ENCODE measurements at places on chromosomes 11 and 22.
A peak's percentile ranks its signal among the peaks of the same experiment; 100 is the strongest.

GRCh38 chr11:45708887-45709663 is 43.7 kb upstream of the CHST1 start:
- no peak for DNase-seq

GRCh38 chr11:67401495-67402191 is at the start of gene PPP1CA:
Gene PPP1CA, minus strand, starts transcription at chr11:67401858. Its CDS starts 76 bp downstream, at chr11:67401782.
- peak; percentile 90 for DNase-seq

DNA sequence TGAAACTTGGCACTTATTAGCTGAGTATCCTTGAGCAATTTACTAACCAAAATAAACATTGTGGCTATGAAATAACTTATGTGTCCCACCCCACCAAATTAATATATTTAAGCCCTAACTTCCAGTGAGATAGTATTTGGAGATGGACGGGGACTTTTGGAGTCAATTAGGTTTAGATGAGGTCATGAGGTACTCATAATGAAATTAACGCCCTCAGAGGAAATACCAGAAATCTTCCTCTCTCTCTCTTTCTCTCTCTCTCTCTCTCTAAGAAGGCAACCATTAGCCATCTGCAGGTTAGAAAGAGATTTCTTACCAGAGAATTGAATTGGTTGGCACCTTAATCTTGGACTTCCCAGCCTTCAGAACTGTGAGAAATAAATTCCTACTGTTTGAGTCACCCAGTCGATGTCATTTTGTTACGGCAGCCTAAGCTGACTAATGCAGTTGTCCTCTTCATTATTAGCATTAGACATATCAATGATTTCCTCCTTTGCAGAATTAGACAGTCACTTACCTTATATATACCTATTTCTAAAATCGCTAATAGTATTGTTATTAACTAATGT is 1284.0 kb downstream of the FAM181B start:
- no peak for DNase-seq

GRCh38 chr11:131154351-131154750 is 216.1 kb upstream of the NTM start:
- DNase-seq = no peak

DNA sequence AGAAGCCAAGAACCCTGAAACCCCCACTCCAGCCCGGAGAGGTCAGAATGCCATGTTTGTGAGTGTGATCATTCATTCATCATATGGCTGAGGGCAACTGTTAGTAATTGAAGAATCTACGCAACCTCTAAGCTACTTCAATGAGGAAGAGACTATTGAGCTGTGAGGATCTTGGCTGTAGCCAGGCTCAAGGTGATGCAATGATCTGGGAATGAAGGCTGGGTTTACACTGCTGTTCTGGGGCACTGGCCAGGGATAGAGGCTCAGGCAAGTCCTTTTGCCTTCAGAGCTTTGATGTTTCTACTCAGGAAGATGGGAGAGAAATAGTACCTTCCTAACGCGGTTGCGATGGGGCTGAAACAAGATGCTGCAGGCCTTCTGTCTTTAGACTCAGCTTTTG is 12.9 kb downstream of the CRYBB2 start:
- DNase-seq = no peak

- DNase-seq = no peak
Observed at GRCh38 chr11:95925011-95925410, 1.1 kb upstream of the MTMR2 start.

DNA sequence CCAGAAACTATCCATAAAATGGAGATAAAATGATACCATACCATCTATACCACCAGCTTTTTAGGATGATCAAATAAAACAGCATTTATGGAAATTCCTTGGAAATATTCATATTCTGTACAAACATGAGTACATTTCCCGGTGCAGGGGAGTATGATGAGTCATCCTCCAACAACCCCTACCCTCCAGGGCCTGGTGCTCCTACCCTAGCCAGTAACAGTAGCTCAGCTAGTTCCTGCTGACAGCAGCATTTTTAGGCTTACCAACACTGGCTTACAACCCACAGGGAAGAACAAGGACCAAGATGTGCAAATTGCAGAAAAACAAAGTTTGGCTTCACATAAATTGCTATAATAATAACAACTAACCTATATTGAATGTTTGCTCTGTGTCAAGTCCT is 406.2 kb upstream of the CADM1 start:
- no peak for DNase-seq

GRCh38 chr22:30089655-30089974 is 9.4 kb downstream of the HORMAD2 start:
- no peak for DNase-seq

- DNase-seq = no peak
Observed at GRCh38 chr22:27772081-27772983, 29.2 kb downstream of the MN1 start.

- DNase-seq = no peak
Observed at GRCh38 chr11:70500076-70500847, 101.9 kb downstream of the CTTN start.

DNA sequence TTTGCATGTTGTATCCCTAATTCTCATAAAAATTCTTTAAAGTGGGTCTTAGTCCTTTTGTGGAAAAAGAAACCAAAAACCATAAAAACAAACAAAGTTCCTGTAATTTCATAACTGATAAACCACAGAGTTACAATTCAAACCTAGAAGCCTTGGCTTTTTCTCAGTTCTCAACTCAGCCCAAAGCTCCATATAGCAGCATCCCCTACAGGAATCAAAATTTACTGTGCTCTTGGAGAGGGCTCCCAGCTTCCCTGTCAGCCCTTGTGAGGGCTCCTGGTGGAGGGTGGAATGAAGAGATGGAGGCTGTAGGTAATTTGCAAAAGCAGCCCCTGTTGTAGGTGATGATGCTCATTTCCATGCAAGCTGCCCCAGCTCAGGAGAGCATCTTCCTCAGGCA is 506.1 kb upstream of the KIRREL3 start:
- DNase-seq = no peak

DNA sequence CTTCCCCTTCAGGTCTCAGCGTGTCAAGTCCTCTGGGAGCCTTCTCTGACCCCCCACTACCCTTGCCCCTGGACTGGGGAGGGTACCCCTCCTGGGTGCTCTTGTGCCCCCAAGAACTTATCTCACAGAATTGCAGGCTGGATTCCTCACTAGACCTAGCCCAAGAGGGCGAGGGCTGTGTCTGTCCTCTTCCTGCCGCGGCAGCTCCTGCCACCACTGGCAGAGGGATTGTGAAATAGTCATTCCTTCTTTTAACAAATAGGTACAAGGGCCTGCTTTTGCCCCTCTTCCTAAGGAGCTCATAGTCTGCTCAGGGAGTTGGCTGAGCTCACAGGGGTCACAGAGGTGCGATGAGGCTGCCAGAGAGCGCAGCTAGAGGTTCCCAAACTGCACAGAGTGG is 5.5 kb downstream of the RAB36 start:
- no peak for DNase-seq

DNA sequence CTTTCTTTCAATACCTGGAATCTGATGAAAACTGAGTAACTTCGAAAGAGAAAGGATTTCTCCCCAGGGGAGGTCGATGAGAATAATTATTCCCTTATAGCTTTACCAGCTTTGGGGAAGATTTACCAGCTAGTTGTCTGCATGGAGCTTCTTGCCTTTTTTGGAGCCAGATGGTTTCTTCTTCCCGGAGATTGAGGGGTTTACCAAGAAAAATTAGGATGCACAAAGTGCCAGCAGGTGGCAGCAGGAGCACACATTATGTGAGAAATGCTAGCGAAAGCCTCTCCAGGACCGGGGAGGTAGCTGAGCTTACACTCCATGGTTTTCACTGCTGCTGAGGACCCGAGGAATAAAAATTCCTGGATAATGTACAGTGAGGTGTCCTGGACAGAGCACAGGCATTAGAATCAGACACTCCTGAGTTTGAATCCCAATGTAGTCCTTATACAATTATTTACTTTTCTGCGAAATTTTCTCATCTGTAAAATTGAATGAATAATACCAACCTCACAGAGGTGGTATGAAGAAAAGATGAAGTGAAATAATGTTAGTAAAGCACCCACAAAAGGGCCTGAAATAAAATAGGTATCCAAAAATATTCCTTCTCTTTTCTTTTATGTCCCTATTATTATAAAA is 46.0 kb upstream of the PARVA start:
- peak; percentile 58 for DNase-seq

DNA sequence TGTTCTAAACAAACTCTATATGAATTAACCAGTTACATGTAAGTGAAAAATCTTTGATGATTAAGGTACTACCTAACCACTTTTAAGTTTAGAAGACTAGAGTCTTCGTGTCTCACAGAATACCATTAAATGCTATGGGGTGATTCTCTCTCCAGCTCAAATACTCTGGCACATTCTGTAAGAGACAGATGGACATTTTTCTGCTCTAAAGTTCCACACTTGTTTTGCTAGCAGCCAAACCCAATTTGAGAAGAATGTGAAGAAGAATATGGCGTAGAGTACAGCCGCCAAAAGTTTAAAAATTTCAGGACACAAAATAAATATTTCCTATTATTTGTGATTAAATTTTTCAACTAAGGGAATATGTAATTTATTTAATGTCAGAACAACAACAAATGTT is 339.1 kb downstream of the GUCY1A2 start:
- no peak for DNase-seq

- DNase-seq = no peak
Observed at GRCh38 chr22:20645954-20646353, 128.0 kb upstream of the SERPIND1 start.

DNA sequence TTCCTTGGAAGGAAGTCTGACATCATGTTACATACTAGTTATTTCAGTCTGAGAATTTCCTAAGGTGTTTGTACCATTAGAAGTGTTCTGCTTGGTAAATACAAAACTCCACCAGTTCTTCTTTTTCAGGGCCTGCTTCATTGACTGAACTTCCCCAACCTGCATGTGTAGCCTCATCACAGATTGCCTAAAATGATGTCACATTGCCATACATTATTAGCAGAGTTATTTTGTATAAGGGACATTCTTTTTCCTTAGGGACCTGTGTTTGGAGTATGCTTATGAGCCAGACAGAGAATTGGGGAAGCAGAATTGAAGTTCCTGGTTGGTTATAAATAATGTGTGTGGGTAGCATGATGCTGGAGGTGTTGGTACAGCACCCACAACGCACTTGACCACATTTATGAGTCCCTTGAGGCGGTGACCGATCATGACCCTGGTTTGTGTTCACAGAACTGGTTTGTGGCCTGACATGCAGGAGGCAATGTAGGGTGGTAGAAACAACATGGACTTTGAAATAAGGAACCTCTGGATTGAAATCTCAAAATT is 16.4 kb upstream of the MMP7 start:
- no peak for DNase-seq

GRCh38 chr11:117643606-117644300 is 153.3 kb downstream of the DSCAML1 start:
- no peak for DNase-seq

DNA sequence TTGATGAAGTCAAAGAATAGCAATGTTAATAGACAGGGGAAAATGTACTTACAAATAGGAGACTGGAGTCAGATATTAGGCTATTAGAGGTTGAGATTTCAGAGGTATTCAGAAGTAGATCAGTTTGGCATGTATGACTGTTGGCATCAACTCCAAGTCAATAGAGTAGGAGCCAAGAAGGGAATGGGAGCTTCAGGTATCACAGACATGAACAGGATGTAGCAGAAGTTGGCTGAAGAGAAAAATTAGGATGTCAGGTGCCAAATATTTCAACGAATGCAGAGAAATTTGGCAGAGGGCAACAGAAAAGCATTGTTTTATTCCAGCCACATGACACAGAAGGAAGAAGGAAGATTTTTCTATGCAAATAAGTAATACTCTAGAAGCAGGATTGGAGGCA is 69.7 kb downstream of the GLYATL1 start:
- no peak for DNase-seq

- DNase-seq = no peak
Observed at GRCh38 chr11:84558085-84558905, 1068.8 kb downstream of the DLG2 start.

DNA sequence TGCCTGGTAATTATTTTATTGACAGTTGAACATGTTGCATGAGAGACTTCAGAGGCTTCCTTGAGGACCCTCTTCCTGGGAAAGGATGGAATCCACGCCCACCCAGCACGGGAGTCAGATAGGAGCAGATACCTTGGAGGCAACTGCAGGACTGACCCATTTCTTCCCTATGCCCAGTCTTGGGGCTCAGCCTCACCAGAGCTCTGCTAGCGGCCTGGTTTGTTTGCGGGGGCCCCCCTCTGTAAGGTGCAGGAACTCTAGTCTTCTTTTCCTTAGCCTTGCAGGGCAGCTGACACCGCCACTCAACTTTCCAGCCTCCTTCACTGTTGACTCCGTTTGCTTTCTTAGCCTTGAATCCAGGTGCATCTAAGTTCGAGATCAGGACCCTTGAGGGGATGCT is 1032.8 kb downstream of the BRD1 start:
- no peak for DNase-seq

GRCh38 chr11:20337526-20338154 is 25.9 kb upstream of the HTATIP2 start:
- no peak for DNase-seq

DNA sequence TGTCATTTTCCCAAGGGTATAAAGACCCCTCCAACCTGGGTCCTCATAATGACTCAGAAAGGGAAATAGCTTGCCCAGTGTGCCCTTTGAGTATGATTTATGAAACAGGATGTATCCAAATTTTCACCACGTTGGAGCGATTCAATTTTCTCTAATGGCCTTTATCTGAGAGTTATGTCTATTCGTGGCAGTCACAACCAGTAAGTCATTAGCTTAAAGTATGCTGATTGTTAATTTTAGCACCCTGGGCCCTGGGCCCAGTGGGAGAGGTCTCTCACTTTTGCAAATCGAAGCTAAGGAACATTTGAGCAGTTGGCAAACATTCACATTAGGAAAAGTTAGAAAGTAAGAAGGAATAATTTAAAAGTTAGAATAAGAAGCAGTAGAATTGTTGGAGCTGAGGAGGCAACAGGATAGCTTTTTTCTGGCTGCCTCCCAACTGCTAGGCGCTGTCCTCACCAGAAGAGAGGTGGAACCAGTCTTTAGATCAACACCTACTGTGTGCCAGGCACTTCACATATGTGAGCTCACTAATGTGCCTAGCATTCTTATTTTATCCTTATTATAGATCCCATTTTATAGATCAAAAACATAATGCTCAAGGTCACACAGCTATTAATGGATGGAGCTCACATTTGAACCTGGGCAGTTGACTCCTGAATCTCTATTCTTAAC is 24.5 kb downstream of the INSC start:
- DNase-seq = no peak

GRCh38 chr11:20113149-20113438 is 47.2 kb downstream of the DBX1 start:
- no peak for DNase-seq

DNA sequence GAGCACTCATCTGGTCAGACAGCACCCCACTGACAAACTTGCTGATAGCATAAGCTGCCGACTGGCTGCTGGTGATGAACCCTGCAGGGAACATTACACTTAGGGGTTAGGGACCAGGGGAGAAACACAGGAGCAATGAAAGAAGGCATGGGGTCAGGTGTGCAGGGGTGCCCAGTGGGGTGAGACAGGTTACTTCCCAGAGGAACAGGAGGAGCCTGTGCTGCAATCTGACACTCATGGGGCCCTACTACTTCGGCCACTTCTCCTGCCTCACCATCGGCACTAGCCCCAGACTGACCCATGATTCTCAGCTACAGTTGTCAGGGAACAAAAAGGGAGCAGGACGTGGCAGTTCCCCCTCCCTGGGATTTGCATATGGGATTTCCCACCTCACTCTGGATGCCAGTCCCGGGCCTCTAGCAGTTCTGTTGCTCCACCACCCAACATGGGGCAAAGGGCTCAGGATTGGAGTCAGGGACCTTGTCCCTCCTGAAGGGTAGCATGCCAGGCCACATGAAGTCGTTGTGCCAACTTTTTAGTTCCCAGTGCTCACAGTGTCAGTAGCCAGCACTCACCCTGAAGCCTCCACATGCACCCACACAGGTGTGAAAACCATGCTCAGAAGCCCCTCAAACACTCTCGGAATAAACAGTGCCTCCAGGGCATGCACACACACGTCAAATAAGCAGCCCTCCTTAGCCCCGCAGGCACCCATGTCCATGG is 2.2 kb downstream of the SLC37A4 start:
- DNase-seq = no peak
